HFFc6 (cell line): ENCODE measurements at places on chromosomes 7 and 10. TPM values are rescaled to one million over a fixed set of nuclear protein-coding genes. Genes with fewer than 3 reads are reported as not detected.

The C7orf57 gene
- total RNA-seq, result not detected in 2 replicates

- H3K36me3 ChIP-seq, result no peaks in the 10 kb centered on the region; the same call in 1 of the 2 replicates
- peak overlapping the region; percentile 88 for H3K4me3 ChIP-seq
- H3K4me1 ChIP-seq, result peaks cover 54% of the 10 kb centered on the region
- no peaks in the 10 kb centered on the region; the same call in 1 of the 2 replicates for H3K27me3 ChIP-seq
- peak overlapping the region; percentile 83 for H3K27ac ChIP-seq
Measured at GRCh38 chr10:74823791-74824183, 2.6 kb upstream of the KAT6B start.

The HECW1 gene
- 4.2 to 5.4 TPM (median 5.4 TPM) in 3 replicates for total RNA-seq

DNA sequence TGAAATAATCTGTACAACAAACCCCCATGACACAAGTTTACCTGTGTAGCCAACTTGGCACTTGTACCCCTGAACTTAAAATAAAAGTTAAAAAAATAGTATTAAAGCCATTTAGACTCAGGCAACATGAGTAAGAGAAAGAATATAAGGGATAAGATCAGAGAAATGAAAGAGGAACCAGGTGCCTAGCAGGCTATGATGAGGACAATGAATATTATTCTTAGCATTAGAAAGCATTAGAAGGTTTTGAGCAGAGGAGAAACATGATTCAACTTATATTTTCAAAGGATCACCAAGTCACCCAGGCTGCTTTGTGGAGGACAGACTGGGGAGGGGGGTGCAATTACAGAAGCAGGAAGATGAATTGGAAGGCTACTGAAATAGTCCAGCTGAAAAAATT lies 48.1 kb upstream of the TES start:
- no peak for DNase-seq
- peaks cover 2% of the 10 kb centered on the region; the same call in 1 of the 2 replicates for H3K27me3 ChIP-seq
- no peaks in the 10 kb centered on the region for H3K36me3 ChIP-seq
- peaks cover 7% of the 10 kb centered on the region for H3K4me1 ChIP-seq

The ACTL6B gene
- not detected in 3 replicates for total RNA-seq

The CHST15 gene
- 0.94 to 8.6 TPM (median 8.6 TPM) in 3 replicates for total RNA-seq

DNA sequence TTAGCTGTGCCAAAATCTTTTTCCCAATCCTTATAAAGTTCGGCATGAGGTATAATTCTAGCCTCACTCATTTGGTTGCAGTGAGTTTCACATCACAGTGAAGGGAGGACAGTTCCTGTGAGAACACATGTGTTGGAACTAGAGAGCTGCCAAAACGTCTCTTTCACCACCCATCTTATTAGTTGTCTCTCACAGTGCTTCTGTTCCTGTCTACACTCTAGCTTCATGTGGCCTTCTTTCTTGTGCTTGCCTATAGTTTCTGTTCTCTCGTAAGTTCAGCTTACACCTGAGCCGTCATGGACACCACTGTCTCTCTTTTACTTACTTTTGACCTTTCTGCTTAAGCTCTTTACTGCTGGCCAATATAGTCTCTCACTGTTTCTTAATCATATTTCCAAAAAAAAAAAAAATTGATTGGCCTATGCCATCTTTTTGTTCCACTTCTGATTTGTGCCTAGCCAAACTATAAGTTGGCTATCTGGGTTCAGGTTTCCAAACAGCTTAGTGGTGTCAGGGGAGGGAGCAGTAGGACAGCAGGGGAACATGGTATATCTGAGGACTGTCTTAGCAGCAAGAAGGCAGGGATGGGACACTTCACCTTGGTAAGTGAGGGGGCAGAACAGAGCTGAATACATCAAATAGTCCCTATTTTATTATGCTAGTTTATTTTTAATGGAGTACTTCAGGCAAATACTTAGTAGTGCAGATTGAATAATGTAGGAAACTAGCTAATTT lies 38.0 kb downstream of the ZNRF2 start:
- no peaks in the 10 kb centered on the region; the same call in 1 of the 2 replicates for H3K27me3 ChIP-seq
- peak overlapping the region; percentile 81 for H3K4me3 ChIP-seq
- no peaks in the 10 kb centered on the region for H3K36me3 ChIP-seq
- no peak for DNase-seq
- H3K27ac ChIP-seq, result peak overlapping the region; percentile 20

DNA sequence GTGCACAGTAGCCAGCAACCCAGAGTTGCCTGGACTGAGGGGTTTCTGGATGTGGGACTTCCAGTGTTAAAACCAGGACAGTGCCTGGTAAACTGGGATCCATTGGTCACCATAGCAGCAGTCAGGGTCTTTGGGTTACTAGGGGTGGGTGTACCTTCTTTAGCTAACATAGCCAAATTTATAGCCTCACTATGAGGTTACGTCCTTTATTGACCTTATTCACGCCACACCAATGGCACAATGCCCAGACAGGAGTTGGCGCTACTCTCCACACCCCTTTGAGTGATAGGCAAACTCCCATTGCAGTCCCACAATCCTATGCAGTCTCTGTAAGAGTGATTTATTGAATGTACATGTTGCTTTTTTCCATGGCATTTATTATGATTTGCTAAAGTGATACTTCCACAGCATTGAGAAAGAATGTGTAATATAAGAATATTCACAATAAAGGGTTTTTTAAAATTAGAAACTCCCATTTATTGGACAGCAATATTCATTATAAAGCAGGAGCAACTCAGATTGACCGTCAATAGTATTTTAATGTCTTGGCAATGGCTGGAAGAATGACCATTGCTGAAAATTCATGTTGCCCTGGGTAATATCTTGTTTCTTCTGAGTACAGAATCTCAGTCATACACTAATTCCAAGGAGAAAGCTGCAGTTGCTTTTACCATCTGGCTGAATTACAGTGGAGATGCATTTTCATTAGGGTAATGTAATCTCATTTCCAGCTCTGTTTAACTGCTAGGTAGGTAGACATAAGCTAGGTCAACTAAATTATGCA lies 26.1 kb downstream of the IFIT5 start:
- DNase-seq, result no peak
- H3K27me3 ChIP-seq, result peaks cover 12% of the 10 kb centered on the region
- no peak overlapping the region for H3K4me3 ChIP-seq
- peaks cover 7% of the 10 kb centered on the region; the same call in 1 of the 2 replicates for H3K4me1 ChIP-seq

- H3K4me3 ChIP-seq, result no peak overlapping the region
- H3K36me3 ChIP-seq, result peaks cover 30% of the 10 kb centered on the region
- no peak overlapping the region for H3K27ac ChIP-seq
- no peak for DNase-seq
- H3K27me3 ChIP-seq, result no peaks in the 10 kb centered on the region
Measured at GRCh38 chr7:80787721-80788120, 131.1 kb downstream of the SEMA3C start.

DNA sequence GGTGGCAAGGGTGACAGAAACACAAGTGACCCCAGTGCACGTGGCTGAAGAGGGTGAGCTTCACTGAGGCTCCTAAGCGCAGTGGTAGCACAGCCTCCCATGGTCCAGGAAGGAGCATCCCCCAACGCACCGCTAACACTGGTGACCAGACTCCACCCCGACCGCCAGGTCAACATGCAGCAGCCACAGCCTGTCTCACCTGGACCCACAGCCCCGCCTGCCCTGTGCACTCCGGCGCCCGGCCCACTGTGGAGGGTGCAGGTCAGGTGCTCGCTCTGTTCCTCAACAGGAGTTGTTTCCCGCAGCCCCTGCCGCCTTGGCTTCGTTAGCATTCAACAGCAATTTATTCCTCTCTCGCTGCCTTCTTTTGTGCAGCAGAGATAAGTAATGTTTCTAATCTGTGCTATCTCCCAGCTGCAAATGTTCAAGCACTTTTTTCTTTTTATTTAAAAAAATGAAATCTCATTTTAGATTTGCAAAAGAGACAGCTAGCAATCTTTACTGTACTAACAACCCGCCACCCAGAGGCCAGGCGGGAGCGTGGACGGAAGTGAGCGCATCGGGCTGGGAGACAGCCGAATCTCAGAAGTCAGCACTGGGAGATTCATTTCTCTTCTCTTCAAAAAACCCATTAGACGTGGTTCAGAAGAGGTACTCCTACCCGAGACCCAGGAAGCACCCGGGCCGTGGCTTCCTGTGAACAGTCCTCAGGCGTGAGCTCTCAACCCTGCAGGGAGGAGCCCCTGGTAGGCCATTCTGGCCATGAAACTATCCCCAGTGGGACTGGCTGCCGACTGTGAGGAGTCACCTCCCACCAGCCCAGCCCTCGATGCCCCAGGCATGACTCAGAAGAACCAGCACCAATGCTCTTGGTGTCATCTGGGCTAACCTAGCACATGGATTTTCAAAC lies 133.4 kb downstream of the MAD1L1 start:
- H3K27ac ChIP-seq, result peak overlapping the region; percentile 74
- H3K27me3 ChIP-seq, result peaks cover 2% of the 10 kb centered on the region; the same call in 1 of the 2 replicates
- DNase-seq, result peak; percentile 58
- H3K4me1 ChIP-seq, result peaks cover 29% of the 10 kb centered on the region

GRCh38 chr10:788796-789748 lies 99.6 kb upstream of the DIP2C start:
- H3K36me3 ChIP-seq, result no peaks in the 10 kb centered on the region
- peaks cover 5% of the 10 kb centered on the region for H3K27me3 ChIP-seq
- H3K27ac ChIP-seq, result peak overlapping the region; percentile 39; the same call in 1 of the 2 replicates
- DNase-seq, result peak; percentile 84
- H3K4me3 ChIP-seq, result peak overlapping the region; percentile 75
- H3K4me1 ChIP-seq, result peaks cover 14% of the 10 kb centered on the region

DNA sequence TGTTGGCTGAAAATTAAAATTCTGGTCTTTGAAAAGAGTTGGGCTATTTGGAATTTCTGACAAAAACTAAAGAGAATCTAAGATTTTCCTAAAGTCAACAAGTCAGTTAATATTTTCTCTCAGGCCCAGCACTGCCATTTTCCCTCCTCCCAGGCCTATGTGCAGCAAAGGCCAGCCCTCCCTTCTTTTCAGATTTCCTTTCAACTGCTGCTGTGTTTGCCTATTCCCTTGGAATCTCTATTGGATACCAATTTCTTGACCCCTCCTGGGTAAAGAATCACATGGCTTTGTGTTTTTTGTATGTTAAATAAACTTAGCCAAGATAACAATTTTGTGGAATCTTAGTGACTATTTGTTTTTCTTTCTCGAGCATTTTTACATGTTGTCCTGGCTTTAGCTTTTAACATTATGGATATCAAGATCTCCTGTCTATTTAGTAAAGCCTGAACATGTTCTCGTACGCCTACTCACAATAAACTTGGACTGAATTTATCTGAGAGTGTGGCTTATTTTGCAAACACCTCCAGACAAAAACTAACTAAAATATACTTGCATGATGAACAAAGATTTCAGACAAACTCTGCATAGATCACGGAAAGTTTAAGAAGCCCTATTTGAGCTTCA lies 19.9 kb downstream of the MACC1 start:
- H3K27ac ChIP-seq, result no peak overlapping the region
- H3K4me1 ChIP-seq, result no peaks in the 10 kb centered on the region
- H3K4me3 ChIP-seq, result no peak overlapping the region
- H3K27me3 ChIP-seq, result no peaks in the 10 kb centered on the region; the same call in 1 of the 2 replicates
- no peak for DNase-seq

The GNGT1 gene
- total RNA-seq, result not detected in 3 replicates

DNA sequence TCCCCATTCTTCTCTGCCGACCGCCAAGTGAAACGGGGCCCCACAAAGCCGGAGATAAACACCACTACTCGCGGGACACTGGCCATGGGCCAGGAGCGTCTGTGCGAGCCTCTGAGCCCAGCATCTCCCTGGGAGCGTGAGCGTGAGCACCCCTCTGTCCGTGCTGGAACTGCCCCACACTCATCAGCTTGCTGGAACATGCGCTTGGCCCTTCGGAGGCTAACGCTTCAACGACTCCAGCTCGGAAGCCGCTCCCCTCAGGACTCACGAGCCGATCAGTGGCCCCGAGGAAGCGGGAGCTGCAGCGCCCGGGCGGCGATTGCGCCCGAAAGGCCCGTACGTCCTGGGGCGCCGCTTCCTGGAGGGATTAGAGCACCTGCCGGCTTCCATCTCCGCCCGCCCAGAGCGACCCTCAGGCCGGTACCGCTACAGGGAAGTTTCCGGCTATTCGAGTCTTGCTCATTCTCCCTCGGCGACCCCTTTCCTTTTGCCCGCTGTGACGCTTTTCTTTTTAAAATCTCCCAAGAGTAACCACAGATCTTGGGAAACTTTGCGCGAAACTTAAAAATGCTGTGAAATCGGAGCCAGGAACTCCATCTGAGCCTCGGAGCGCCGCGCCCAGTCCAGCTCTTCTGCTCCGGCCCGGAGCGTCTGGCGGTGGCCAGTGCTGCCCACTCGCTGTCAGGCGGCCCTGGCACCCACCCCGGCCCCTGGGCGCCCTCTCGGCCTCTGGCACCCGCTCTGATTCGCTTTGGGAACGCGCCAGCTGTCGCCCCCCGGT lies 1.0 kb downstream of the TLL2 start:
- H3K4me3 ChIP-seq, result peak overlapping the region; percentile 87
- H3K4me1 ChIP-seq, result peaks cover 56% of the 10 kb centered on the region
- DNase-seq, result no peak
- no peak overlapping the region for H3K27ac ChIP-seq
- no peaks in the 10 kb centered on the region for H3K36me3 ChIP-seq

The OPN1SW gene
- not detected in 3 replicates for total RNA-seq

DNA sequence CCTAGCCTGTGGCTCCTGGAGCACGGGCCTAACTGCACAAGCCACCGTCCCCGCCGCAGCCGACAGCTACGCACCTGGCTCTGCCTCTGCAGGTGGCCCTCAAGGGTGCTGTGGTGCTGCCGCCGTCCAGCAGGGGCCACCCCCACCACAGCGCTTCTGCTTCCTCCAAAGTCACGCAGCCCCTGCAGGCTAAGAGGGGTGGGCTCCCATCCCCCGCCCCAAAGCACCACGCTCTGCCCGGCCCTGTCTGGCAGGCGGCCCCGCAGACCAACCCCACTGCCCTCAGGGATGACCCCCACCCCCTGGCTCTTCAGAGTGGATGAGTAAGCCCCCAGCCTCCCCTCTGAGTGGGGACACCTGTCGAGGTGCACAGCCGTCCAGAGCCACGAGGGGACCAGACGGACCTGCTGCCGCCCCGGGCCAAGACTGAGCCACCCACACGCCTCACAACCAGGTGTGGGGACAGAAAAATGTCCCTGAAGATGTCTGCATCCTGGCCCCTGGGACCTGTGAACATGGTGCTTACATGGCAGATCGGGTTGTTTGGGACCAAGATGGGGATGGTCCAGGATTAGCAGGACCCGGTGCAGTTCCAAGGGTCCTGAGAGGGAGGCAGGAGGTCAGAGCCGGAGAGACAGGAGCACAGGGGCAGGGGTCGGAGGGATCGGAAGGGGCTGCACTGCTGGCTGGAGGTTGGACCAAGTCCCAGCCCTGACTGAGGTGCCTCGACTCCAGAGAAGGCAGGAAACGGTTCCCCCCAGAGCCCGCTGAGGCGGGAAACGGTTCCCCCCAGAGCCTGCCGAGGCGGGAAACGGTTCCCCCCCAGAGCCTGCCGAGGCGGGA lies 9.0 kb upstream of the ADAP1 start:
- peaks cover 9% of the 10 kb centered on the region for H3K36me3 ChIP-seq
- H3K27me3 ChIP-seq, result peaks cover 7% of the 10 kb centered on the region
- no peaks in the 10 kb centered on the region for H3K4me1 ChIP-seq
- DNase-seq, result no peak
- H3K27ac ChIP-seq, result no peak overlapping the region
- no peak overlapping the region for H3K4me3 ChIP-seq

- H3K4me3 ChIP-seq, result no peak overlapping the region
- no peak overlapping the region for H3K27ac ChIP-seq
- H3K4me1 ChIP-seq, result peaks cover 4% of the 10 kb centered on the region; the same call in 1 of the 2 replicates
- DNase-seq, result no peak
- H3K27me3 ChIP-seq, result peaks cover 11% of the 10 kb centered on the region
- H3K36me3 ChIP-seq, result no peaks in the 10 kb centered on the region
Measured at GRCh38 chr10:75461672-75462649, 30.5 kb downstream of the LRMDA start.

GRCh38 chr10:13924040-13924725 lies 337.4 kb downstream of the PRPF18 start:
- H3K4me3 ChIP-seq, result peak overlapping the region; percentile 71
- H3K4me1 ChIP-seq, result peaks cover 74% of the 10 kb centered on the region
- DNase-seq, result peak; percentile 96
- peaks cover 7% of the 10 kb centered on the region; the same call in 1 of the 2 replicates for H3K36me3 ChIP-seq
- H3K27me3 ChIP-seq, result no peaks in the 10 kb centered on the region; the same call in none of the 2 replicates

- no peak overlapping the region for H3K27ac ChIP-seq
- DNase-seq, result no peak
- no peaks in the 10 kb centered on the region for H3K4me1 ChIP-seq
- H3K36me3 ChIP-seq, result no peaks in the 10 kb centered on the region
Measured at GRCh38 chr10:104922810-104923209, 281.7 kb downstream of the SORCS3 start.

The AKR1C8 gene
- not detected in 3 replicates for total RNA-seq
